ENCODE measurements at places on chromosomes 16 and 17.

- no peak for DNase-seq
Observed at GRCh38 chr16:89393738-89394406, 96.5 kb downstream of the ANKRD11 start.

GRCh38 chr16:72137380-72138063 is 34.4 kb downstream of the PMFBP1 start:
- no peak for DNase-seq

- no peak for DNase-seq
Observed at GRCh38 chr17:80453998-80454556, 22.3 kb downstream of the NPTX1 start.

DNA sequence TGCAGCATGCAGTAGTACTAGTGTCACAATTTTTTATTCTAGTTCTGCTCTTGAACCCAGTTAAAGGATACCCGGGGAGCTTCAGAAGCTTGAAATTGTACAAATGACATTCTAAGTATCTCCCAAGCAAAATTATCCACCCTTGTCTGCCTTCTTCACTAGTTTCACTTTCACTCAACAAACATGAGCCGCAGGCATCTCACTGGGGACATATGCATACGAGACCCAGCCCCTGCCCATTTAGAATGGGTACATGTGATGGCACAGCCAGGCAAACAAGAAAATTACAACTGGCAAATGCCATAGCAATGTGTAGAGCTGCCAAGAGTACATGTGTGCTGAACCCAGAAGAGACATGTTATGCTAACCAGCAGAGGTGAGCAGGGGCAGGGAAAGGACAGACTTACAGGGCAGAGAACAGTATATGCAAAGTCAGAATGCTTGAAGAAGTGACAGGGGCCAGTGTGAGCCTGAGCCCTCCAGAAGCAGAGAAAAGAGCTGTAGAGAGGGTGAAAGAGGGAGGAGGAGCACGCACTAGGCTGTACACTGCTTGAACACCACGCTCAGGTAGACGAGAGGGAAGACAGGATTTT is 8.3 kb downstream of the GINS2 start:
- DNase-seq: no peak

DNA sequence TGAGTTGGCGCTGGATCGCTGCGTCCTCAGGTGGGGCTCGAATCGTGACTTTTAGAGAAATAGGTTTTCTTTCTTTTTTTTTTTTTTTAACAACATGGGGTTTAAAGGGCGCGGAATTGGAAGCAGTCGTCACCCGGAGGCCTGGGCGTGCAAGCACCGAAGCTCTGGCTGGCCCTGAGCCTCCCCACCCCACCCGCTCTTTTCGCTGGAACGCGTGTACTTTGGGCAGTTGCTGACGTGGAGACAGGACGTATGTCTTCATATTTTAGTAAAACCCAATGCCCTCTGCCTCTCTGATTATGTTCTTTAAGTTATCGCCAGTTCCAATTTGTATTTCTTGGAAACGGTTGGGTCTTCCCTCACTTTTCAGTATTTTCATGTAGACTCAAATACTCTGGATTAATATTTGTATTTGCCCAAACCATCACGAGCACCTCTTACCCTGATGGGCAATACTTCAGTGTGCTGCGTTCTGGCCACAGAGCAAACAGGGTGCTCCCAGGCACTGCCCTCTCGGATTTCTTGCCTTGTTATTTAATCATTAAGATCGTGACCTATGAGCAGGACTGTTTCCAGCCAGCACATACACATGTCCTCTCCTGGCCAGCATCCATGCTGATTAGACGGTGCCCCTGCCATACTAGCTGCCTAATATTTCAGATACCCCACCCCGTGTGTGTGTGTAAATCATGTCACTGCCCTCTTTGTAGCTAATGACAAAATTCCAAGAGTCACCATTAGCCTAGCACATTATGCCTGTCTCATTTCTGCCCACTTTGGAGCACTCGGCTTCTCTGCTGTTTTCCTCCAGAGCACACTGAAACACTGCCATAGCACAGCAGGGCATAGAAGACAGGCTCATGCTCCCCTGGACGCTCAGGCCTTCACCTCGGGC is 805 bp upstream of the C16orf95 start:
- no peak for DNase-seq

DNA sequence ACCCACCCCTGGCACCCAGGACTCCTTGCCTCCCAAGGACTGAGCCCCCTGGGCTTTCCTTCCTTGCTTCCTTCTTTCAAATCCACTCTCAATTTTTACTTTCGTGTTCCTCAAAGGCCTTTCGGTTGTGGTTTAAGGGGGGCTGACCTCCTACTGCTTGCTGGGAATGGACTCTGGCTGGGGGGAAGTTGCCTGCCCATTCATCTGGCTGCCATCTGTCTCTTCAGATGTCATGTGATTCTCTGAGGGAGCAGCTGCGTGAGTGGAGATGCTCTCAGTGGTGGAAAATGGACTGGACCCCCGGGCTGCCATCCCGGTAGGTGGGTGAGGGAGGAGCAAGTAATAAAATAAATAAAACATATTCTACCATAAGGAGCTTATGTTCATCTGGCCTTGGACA is 93.8 kb upstream of the RPRML start:
- no peak for DNase-seq

GRCh38 chr17:73795730-73796129 is 151.5 kb upstream of the SDK2 start:
- DNase-seq: no peak

- no peak for DNase-seq
Observed at GRCh38 chr17:60959696-60960095, 282.0 kb downstream of the BCAS3 start.

DNA sequence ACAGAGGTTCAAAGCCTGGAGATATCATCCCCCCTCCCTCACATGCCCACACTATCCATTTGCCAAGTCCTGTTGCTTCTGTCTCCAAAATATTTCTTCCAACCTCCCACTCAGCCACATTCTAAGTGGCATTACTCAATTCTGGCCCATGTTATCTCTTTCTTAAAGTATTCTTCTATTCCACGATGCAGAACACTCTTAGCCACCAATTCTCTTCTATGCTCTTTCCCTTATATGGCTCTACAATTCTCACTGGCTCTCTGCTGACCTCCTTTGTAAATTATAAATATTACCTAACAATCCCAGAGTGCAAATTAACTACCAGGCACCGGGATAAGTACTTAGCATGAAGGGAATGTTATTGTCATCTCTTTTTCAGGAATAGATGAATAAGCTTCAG is 82.4 kb downstream of the KCNJ2 start:
- no peak for DNase-seq

DNA sequence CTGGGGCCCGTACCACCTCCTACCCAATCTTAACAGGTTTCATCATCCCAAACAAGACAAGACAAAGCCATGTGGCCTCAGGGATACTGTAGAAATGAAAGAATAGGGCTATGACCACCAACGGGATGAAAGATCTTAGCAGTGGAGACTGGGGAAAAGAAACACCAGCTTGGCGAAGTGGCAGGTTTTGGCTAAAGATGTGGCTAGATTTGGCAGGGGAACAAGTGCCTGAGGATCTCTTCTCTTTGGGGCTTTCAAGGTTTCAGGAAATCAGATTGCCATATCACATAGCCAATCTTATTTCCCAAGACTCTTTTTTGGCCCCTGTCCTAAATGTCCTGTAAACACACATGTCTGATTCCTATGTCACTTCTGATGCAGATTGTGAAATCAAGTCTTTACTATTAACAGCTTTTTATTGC is 6.9 kb downstream of the KRT24 start:
- no peak for DNase-seq

- no peak for DNase-seq
Observed at GRCh38 chr17:1182811-1183170, 3.0 kb upstream of the ABR start.

GRCh38 chr17:13024526-13025257 is 6.9 kb upstream of the ELAC2 start:
- DNase-seq: no peak

- no peak for DNase-seq
Observed at GRCh38 chr16:16067127-16067526, 117.7 kb downstream of the ABCC1 start.

GRCh38 chr16:25690552-25691143 is 1.1 kb upstream of the HS3ST4 start:
- DNase-seq: no peak

DNA sequence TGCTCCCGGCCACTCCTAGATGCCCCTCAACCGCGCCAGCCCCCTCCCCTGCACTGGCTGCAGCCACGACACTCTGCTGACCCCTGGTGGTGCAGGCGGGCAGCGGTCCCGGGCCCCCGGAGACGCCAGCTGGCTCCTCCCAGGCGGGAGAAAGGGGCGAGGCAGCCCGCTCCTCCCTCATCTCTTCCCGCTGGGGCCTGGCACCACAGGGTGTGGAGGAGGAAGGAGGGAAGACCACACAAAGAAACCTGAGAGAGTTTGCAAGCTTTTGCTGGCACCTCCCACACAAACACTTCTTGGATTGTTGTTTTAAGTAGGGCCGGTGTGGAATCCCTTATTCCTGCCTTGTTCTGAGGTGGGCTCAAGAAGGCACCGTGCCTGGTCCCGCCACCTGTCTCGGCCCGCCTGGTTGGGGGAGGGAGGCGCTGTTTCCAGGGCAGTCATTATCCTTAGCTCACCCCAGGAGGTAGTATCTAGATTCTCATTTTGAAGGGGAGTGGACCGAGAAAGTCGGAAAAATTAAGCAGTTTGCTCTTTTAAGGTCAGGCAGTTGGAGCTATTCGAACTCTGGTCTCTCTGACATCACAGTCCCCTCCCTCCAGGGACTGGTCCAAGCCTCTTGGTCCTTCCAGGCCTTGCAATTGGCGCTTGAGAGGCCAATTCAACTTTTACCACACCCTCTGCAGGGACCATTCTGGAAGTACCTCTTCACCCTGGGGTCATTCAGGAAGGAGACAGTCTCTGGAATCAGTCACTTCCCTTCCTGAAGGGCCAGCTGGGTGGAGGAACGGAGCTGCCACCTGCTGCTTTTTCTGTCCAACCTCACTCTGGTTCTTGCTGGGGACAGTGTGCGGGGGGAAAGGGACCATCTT is 959 bp upstream of the ANKRD13B start:
- DNase-seq: no peak

DNA sequence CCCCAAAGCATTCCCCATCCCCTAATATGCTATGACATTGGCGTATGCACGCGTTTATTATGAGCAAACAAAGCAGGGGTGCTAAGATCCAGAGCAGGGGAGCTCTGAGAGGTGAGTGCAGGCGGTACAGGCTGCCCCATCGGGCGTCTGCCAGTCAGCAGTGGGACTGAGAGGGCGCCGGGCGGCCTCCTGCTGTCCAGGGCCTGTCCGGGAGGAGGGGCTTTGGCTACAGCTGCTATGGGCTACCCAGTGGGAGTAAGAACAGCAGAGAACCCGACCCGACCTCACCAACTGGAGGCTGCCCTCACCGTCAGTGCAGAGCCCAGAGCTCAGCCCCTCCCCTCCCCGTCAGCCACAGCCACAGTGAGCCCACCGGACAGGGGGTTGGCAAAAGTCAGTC is 18.5 kb upstream of the AATK start:
- DNase-seq: no peak

GRCh38 chr17:30351735-30352134 is 17.9 kb upstream of the TMIGD1 start:
- no peak for DNase-seq

DNA sequence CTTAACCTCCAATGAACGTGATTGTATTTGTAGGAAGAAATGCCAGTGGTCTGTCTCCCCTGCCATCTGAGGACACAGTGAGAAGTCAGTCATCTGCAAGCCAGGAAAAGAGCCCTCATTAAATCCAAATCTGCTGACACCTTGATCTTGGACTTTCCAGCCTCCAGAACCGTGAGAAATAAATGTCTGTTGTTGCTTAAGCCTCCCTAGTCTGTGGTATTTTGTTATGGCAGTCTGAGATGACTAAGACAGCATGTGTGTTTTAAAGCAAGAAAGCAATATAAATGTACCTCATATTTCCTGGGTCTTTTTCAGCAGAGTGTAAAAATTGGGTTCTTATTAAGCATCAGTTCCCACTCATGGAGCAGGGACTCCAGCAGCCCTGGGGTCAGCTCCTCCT is 177.9 kb upstream of the NLRP1 start:
- no peak for DNase-seq

GRCh38 chr16:85227946-85228862 is 115.9 kb upstream of the CIBAR2 start:
- no peak for DNase-seq

DNA sequence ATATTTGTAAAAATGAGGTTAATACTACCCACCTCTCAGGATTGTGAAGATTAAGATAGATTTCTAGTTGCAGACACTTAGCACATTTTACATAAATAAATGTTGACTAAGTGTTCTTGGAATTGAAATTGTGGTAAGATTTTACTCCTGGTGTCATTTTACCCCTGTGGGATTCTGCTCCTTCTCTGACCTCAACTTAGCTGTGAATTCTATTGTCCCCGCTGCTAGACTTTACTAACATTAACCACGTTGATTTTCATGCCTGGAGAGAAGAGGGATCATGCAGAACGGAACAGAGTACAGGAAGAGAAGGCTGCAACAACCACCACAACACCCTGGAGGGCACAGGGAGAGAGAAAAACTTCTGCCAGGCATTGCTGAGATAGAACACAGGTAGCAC is 2.1 kb upstream of the TOM1L1 start:
- DNase-seq: no peak

GRCh38 chr16:75630052-75630451 is 7.0 kb upstream of the ADAT1 start:
- no peak for DNase-seq

- no peak for DNase-seq
Observed at GRCh38 chr17:75876190-75876937, 2.0 kb downstream of the TRIM47 start.

- DNase-seq: no peak
Observed at GRCh38 chr16:54128629-54129234, 157.9 kb downstream of the IRX3 start.

GRCh38 chr16:48405153-48405552 is 19.9 kb upstream of the SIAH1 start:
- DNase-seq: no peak

- no peak for DNase-seq
Observed at GRCh38 chr16:34648-34987, 18.8 kb downstream of the POLR3K start.

DNA sequence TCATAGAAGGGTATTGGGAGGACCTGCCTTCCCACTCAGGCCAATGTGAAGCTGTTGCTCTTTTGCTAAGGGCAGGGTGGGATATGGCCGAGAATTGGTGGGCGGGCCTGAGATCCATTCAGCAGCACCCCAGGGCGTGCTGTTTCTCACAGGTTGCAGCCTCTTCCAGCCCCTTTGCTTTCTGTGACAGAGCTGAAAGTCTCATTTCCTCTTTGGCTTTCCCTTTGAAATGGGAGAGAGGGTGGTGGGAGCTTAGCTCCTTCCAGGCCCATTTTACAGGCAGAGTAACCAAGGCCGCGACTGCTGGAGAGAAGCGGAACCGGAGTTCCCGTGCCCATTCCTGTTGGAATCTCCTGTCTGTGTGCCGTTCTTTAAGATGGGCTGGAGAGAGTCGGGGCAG is 183.0 kb downstream of the RAB11FIP4 start:
- DNase-seq: no peak

Data from glomerular endothelial cell (primary cell).